ENCODE measurements at places on chromosomes 5 and 9.

GRCh38 chr9:96565671-96566497, 53.8 kb downstream of the CDC14B start:
- no peak for DNase-seq

DNA sequence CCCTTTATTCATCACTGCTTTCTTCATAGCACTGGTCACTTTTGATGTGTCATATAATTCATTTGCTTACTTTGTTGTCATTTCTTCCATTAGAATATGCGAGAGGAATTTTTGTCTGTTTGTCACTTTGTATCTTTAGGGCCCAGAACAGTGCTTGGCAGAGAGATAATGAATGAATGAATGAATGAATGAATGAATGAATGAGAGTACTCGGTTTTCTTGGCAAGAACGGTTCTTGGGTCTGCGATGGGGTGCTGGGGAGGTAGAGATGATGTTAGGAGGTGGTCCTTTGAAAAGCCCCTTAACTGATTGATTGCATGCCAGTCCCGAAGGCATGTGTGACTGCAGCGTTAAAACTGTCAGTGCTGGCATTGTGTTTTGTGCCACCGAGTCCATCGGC, 52.4 kb upstream of the LRRTM2 start:
- no peak for DNase-seq

- no peak for DNase-seq
Measured at GRCh38 chr9:115024925-115025535, 92.9 kb downstream of the TNC start.

DNA sequence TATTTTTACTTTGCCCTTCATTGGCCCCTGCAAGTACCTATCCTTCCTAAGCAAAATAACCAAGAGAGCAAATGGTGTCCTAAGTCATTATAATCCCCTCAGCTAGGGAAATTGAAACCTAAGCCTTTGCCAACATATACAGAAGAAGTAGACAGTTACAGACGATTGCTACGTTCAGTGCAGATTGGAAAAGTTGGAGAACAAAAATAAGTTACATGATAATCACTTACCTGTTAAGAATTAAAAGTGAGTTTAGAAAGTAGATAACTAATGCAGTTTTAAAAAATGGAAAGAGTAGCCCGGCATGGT, 244.8 kb downstream of the MPDZ start:
- DNase-seq, result no peak

GRCh38 chr5:144273232-144274027, 102.8 kb downstream of the KCTD16 start:
- no peak for DNase-seq

GRCh38 chr5:172412724-172413286, 41.5 kb downstream of the SH3PXD2B start:
- no peak for DNase-seq

- no peak for DNase-seq
Measured at GRCh38 chr5:89900346-89900745, 509.2 kb downstream of the CETN3 start.

GRCh38 chr9:109922617-109923470, 142.8 kb downstream of the PALM2AKAP2 start:
- no peak for DNase-seq

DNA sequence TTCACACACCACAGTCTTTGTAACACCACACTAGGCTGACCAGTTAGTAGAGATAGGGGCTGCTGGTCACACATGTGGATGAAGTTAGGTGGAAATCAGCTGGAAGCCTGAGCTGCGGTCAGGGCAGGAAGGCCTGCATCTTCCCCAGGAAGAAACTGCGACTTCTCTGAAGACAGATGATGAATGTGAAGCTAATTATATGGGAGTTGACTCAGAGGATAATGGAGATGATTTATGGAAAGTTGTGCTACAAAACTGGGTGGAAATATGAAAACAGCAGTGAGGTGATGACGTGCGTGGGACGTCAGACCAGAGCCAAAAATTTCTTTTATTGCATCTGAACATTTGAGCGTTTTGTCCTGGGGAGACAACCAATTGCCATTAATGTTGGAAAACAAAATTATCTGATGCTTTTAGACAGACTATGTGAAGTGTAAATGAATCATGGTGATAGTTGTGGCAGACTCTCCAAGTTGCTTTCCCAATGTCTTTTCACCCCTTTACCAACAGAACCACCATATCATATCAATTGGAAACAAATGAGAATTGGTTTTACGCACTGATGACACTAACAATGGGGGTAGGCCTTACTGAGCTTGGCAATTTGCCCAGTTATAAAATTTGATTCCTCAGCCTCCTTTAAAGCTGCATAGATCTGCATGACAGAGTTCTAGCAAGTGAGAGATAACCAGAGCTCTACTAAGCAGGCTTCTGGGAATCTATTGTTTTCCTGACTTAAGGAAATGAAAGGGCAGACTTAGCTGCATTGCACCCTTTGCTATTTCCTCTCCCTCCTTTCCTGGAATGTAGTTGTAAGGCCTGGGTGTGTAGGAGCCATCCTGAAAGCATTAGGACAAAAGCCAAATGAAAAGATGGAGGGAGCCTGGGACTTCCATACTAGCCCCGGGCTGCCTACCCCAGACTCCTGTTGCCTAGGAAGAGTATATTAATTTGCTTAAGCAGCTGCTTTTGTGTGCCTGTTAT, 84.0 kb downstream of the RAB3C start:
- DNase-seq, result no peak

DNA sequence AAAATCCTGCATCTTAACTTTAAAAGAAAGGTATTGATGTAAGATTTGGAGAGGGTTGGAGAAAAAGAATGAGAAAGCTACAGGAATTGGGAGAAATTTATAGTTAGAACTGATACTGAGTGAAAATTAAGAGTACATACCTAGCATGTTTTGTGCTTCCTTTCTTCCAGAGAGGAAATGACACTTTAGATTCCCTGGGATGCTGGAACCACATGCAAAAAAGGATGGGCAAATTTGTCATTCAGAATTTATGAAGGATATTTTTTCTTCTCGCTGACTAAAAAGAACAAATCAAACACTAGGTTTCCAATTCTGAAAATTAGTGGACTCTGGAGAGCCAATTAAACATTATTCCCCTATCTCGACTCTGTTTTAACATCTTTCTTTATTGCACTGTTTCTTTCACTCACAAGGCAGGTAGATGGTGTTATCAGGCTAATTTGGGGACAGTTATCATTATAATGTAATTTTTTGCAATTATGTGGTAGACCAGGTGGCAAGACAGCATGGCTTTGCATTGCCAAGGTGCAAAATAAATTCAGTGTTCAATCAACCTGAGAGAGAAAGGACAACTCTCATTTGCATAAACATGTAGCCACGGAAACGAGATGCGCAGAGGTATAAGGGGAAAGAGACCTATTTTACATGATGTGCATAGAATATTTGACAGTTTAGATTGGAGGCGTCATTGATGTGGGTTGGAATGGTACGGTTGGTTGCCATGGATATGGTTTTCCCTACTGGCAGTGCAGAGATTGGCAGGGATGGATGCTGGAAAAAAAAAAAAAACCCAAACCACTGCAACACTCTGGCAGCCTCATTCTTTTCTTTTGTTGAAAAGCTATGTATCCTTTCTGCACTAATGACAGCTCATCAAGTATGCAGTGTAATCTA, 320.4 kb upstream of the CCNH start:
- DNase-seq, result no peak

GRCh38 chr5:38645508-38645907, 89.1 kb upstream of the LIFR start:
- no peak for DNase-seq

GRCh38 chr9:16512281-16512680, 358.2 kb downstream of the BNC2 start:
- DNase-seq, result no peak

DNA sequence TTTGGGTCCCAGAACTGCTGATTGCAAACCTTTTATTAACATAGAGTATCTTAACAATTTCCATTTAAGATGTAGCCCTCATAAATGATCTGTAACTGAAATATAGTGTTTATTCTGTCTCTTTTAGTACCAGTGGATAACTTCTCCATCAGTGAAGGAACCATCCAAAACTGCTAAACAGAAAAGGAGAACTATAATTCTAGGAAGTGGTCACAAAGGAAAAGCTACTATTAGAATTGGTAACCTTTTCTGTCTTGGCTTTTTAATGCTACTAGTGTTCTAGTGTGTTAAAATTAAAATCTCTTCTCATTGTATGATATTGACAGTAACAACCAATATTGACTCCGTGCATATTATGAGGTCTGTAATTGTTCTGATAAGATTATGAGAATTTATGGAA, 12.8 kb downstream of the CEP78 start:
- DNase-seq, result no peak

GRCh38 chr5:16489322-16489791, 23.8 kb upstream of the ZNF622 start:
- no peak for DNase-seq

GRCh38 chr9:127578952-127579853, 32.9 kb upstream of the STXBP1 start:
- peak; percentile 48 for DNase-seq

DNA sequence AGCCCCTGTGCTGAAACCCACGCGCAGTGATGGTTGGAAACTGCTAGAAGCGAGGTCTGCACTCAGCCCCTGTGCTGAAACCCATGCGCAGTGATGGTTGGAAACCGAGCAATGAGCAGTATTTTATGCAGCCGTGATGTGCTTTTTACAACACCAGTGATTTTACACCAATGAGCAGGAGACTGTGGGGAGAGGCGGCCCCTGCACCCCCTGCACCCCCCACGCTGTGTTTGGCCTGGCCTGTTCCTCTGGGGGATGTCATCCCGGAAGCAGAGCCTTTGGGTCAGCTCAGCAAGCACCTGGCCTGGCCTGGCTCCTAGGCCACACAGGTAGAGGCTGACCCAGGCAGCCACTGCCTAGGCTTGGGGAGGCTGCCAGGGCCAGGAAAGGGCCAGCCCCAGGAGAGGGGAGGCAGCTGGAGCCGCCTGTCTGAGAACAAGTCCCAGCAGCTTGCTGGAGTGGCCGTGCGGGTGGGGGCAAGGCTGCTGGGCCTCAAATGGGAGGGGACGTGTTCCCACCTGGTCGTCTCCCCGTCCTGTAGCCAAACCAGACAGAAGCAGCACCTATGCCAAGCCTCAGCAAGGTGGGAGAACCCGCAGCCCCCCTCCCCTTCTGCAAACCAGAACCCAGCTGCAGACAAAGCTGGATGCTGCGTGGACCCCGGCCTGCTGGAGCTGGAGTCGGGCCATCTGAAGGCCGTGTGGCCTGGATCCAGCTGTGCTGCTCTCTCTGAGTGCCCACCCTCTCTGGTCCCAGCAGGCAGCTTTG, 46.8 kb downstream of the DBH start:
- DNase-seq, result no peak

- DNase-seq, result no peak
Measured at GRCh38 chr5:40481241-40481640, 198.5 kb upstream of the PTGER4 start.

DNA sequence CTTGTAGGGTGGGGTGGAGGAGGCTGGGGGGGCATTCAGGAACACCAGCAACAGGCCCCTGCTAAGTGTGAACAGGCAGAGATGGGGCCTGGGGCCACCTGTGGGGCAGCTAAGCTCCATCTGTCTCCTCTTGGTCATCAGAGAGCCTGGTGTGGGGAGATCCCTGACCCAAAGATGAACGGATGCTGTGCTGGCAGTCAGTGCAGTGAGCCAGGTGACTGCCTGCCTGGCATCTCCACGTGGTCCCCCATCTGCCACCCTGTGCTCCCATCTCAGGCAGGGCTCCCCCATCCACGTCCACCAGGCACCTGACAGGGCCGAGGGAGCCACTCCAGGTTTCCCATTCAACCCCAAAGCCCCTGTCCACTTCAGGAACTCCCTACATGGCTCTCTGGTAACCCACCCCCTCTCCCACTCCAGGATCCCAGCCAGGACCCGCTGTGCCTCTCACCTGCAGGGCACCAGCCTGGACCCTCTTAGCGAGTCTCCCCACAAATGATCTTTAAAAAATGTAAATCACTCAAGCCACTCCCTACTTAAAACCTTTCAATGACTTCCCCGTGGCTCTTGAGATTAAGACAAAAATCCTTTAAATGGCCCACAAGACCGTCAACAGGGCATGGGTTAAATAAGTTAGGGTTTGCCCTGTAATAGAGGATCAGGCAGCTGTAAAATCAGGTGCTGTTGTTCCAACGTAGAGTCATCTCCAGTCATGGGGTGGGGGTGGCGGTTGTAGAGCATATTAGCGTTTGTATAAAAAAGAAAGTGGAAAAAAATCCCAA, 60.8 kb downstream of the LMX1B start:
- DNase-seq, result no peak

DNA sequence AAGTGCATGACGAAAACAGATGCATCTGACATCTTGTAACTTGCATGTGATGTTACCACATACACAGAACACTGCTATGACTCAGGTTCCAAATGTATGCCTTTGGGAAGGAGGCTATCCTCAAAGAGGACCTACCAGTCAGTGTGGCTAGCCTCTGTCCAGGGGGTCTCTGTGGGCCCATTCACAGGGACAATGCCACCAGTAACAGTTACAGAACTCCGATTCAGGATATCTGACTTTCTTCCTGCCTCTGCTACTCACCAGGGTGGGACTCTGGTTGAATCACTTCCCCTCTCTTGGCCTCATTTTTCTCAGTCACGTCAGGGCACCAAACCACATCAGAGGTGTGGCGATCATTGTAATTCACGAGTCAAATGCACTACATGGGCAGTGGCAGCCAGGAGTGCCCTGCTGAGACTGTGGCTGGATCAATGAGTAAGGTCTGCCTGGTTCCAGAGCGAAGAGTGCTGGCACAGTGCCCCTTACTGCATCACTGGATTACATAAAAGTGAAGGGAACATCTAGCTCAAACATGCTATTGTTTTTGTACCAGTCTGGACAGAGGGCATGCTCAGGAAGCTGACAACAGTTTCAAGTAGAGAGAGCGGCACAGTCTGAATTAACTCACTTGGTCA, 13.2 kb downstream of the ATOX1 start:
- DNase-seq, result no peak

DNA sequence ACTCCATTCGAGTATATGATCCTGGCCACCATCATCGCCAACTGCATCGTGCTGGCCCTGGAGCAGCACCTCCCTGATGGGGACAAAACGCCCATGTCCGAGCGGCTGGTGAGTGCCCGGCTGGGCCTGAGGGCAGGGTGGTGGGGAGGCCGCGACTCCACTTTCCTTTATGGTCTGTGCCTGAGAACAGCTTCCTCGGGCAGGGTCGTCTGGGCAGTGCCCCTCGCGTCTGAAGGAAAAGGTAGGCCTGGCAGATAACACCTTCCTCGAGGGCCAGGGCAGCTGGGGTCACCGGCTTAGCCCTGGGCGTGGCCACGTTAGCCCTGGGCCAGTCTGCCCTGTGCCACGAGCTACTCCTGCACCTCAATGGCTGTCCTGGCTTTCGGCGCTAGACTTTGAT, 1.5 kb downstream of the CACNA1B start:
- DNase-seq, result no peak

DNA sequence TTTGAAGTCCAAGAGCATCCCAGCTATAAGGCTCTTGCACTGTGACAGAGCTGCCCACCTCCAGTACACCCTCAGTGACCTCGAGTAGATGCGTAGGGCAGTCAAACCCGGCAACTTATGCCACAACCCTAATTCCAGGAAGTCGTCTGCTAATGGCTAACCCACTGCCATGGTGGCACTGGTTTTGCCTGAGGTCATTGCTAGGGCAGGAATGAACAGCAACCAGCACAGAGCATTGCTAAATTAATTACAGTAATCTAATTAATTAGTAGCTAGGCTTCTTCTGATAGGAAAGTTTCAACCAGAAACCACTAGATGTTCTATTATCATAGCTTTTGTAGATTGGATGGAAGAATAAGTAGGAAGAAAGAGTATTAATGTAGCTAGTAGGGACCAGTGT, 122.8 kb downstream of the DPYSL3 start:
- no peak for DNase-seq

Data from activated T-helper 1 cell treated with anti-CD3 and anti-CD28 coated beads, Interleukin-2, amount 50 U/mL, for 16 hours (primary cell).